RKO (cell line): ENCODE measurements at places on chromosomes 12 and 14.

- no peak for DNase-seq
Measured at GRCh38 chr12:108505129-108505528, 9.9 kb upstream of the FICD start.

DNA sequence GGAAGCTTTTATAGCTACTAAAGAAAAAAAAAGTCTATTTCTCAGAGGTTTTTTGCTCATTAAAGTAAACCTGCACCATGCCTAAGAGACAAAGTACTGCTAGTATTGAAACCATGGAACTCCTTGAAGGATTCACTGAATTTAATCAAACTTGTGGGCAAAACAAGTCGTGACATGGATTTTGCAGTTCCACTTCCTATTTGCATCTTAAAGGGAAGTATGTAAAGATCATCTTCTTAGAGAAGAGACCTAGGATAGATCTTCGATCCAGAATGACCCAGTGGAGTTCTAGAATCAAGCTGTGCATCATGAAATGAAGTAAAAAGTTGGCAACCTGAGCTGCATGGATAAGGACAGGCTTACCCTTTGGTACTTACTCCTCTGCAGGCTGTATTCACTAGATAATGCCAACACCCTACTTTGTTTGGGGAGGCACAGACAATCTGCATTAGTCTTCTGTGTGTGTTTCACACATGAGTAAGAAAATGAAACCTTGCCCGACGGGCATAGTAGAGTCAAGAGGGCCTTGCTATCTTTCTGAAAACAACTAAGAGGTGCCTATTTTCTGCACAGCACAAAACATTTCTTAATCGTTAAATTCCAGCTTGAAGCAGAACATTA, 1.9 kb downstream of the GNG2 start:
- DNase-seq: no peak

GRCh38 chr12:129844662-129845220, 59.1 kb downstream of the TMEM132D start:
- DNase-seq: peak; percentile 18

DNA sequence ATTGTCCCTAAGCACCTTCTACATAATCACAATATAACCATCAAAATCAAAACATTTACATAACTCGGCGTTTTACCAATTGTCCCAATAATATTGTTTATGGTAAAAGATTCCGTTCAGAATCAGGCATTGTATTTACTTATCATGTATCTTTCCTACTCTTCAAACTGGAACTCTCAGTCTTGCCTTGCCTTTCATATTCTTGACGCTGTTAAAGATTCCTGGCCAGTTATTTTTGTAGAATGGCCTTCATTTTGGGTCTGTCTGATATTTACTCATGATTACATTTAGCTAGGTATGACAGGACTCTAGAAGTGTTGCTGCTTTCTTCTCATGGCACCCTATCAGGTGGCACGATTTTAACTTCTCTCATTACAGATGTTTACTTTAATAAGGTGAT, 850 bp upstream of the HEATR5A start:
- no peak for DNase-seq

DNA sequence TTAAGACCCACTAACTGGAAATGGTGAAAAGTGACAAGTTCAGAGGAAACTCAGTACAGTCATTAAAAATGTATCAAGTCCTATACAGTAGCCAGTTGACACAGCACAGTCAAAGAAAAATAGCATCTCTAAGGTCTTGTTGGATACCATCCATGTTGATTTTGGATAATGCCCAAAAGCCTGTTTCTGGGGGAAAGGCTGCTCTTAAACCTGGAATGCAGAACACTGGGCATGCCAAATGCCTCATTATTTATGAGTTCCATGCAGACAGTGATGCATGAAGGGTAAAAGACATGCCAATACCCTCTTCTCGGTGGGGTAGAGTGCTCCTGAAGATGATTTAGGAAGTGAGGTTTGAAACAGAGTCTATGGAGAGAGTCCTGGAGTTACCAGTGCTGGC, 29.6 kb downstream of the KCNK13 start:
- no peak for DNase-seq

DNA sequence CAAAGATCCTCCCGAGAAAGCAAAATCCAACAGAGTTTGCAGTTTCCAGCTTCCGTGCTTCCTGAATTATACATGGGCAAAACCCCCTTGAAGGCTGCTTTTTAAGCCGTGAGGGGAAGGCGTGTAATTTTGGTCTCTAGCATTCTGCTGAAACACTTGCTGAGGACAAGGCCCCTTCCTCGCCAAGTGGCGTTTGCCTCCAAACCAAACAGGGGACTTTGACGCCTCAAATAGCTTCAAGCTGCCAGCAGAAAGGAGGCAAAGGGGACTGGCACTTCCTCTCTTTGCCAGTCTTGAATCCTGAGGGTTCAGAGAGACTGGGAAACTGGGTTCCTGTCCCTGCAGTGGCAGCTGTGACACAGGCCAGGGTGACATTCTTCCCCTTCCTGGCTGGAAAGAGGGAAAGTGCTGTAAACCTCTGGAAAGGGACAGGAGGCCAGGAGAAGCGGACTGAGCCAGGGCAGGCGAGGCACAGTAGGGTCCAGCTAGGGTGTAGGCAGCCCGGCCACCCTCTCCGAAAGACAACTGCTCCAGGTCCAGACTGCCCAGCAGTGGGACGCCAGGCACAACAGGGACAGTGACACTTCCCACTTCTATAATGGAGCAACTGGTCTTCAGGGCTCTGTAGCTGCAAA, 96.2 kb upstream of the MED13L start:
- no peak for DNase-seq

- DNase-seq: no peak
Measured at GRCh38 chr14:99733540-99734405, 49.7 kb downstream of the CYP46A1 start.

DNA sequence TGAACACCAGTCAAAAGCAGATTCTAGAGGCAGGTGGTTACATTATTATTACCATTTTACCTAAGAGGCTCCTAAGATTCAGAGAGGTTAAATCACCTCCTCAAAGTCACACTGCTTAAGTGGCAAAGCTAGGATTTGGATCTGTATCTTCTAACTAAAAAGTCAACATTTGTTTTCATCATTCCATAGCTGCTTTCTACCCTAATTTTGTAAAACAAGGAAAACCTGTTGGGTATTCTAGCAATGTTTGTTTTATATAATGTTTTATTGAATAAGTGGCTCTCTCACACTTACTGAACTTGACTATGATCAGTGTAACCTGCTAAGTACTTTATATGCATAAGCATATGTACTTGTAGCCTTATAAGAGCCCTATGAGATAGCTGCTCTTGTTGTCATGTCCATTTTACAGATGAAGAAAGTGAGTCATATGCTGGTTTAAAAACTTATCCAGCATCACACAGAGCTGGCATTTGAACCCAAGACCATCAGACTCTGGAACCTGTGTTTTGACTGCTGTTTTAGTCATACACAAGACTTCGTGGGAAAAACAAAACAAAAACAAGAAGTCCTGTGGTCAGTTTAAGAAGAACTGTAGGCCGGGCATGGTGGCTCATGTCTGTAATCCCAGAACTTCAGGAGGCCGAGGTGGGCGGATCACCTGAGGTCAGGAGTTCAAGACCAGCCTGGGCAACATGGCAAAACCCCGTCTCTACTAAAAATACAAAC, 31.7 kb upstream of the EVL start:
- no peak for DNase-seq

GRCh38 chr12:109053382-109054123, 1.2 kb downstream of the USP30 start:
- peak; percentile 7 for DNase-seq

- peak; percentile 33 for DNase-seq
Measured at GRCh38 chr14:32507029-32507984, 178.2 kb downstream of the AKAP6 start.

DNA sequence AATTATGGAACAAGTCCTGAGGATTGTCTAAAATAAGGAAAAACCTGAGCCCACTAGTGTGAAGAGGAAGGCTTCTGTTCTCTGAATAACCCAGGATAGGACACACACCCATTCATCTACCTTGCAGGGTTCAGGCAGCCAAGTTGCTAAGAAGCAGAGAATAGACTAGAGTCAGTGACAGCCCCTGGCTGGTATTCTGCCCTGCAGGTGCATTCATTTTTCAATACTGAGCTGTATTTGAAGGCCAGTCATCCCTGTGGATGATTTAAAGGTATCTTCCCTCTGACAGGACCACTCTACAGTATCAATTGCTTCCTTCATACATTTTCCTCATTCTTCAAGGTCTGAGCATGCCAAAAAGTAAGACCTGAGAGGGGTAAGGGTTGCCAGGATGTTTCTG, 22.9 kb downstream of the WNT5B start:
- DNase-seq: no peak

GRCh38 chr12:116882742-116883141, 1.5 kb upstream of the HRK start:
- no peak for DNase-seq
